ENCODE measurements at places on chromosomes 11 and 22.

- DNase-seq = no peak
Observed at GRCh38 chr11:93467054-93467453, 76.1 kb downstream of the SMCO4 start.

DNA sequence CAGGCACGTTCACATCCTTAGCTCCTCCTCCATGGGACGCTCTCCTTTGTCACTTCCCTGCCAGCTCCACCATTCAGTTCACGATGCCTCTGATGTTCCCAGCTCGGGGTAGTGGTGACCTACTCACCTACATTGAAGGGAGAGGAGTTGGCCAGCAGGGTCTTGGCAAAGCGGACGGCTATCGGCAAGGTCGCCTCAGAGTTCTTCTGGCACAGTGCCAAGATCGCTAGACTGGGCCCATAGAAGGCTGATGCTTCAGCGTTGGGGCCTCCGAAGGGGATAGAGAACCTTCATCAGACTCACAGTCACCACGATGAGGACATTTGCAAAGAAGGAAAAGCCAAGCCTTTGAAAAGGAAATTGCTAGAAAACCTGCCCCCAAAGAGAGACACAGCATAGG, 3.0 kb downstream of the CBLIF start:
- DNase-seq = no peak

DNA sequence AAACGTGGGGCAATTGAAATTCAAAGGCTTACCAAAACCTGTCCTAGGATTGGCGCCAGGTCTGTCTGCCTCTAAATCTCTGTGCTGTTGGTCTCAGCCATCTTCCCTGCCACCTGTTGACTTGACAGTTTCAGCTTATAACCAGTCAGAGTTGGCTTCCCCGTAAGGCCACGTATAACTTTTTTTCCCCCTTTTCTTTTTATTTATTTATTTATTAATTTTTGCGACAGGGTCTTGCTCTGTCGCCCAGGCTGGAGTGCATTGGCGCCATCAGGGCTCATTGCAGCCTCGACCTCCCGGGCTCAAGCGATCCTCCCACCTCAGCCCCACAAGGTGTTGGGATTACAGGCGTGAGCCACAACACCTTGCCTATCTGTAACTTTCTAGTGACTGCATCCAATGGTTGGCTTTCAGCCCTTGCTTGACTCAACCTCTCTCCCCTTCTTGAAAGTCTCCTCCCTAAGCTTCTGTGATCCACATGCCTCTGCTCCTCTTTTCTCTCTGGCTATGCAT, 1.4 kb upstream of the SYVN1 start:
- no peak for DNase-seq

GRCh38 chr11:73019996-73020395, 122.1 kb downstream of the FCHSD2 start:
- DNase-seq = no peak

DNA sequence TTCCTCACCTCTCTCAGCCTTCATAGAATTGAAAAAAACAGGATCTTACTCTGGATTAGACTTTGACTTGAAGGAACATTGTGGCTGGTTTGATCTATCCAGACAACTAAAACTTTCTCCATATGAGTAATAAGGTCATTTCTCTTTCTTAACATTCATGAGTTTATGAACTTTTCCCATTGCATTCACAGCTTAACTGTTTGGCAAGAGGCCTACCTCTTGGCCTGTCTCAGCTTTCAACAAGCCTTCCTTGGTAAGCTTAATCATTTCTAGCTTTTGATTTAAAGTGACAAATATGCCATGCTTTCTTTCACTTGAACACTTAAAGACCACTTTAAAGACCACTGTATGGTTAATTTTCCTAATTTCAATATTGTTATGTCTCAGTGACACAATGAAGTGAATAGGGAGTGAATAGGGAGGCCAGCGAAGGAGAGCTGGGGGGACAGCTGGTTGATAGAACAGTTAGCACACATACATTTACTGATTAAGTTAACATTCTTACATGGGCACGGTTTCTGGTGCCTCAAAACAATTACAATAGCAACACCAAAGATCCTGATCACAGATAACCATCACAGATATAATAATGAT, 17.0 kb downstream of the IMMP1L start:
- no peak for DNase-seq

GRCh38 chr22:28075358-28075981, 156.4 kb upstream of the PITPNB start:
- DNase-seq = no peak

- DNase-seq = no peak
Observed at GRCh38 chr11:10495464-10495786, 40.4 kb downstream of the AMPD3 start.

DNA sequence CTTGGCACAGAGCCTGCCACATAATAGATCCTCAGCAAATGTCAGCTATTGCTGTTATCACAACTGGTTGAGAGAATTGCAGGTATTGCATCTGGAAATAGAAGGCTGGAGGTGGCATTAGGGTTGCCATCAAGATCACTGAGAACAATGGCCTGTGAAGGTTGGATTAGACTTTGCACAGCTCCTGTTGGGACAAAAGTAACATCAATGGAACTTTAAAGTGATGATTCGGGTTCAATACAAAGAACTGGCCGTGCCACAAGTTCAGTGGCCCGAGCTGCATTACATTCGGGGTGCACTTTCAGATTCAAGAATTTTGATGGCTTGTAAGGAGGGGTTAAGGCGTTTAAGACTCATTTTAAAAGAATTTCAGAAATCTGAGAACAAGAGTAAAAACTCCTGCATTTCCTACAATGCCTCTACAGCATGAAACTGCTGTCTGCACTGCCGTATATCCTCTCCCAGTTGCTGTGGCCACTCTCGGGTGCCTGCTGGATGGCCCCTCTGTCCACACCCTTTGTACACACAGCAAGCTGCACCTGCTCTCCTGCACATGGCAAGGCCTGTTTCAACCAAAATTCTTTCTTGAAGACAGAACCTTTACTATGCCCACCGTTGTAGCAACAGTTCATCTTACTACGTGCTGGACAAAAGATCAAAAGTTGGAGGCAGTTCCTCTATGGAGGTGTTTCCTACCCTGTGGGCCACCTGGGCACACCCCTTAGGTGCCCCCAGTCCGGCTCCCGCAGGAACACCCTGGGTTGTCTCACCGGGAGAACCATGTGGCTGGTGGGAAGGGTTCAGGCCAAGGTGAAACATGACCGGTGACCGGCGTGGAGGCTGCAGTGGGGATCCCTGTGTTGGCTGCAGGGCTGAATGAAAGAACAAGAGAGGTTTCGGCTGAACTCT, 17.5 kb upstream of the SHANK2 start:
- DNase-seq = no peak

- DNase-seq = no peak
Observed at GRCh38 chr11:70066628-70067027, 11.5 kb upstream of the ANO1 start.

DNA sequence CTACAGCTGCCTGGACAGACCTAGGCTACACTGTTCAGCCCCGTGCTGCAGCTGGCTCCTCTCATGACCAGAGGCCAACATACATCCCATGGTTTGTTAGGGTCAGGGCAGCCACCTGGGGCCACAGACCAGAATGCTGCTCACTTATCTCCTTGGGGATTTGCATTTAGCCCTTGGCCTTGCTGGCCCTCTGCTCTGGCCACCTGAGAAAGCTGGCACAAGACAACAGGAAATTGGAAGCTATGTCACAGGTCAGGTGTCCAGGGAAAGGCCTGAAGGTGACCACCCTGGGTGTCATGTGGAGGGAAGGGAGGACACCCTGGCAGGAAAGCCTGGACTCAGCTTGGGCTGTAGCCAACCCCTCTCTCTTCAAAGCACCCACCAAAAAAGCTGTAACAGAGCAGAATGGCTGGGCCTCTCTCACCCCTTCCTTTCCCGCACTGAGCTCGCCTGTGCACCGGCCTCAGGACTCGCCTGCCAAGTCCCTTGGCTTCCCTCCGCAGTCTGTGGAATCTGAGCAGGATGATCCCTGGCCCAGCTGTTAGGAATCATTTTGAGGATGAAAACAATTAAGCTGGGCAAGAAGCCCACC, 86.3 kb downstream of the SNX19 start:
- no peak for DNase-seq

DNA sequence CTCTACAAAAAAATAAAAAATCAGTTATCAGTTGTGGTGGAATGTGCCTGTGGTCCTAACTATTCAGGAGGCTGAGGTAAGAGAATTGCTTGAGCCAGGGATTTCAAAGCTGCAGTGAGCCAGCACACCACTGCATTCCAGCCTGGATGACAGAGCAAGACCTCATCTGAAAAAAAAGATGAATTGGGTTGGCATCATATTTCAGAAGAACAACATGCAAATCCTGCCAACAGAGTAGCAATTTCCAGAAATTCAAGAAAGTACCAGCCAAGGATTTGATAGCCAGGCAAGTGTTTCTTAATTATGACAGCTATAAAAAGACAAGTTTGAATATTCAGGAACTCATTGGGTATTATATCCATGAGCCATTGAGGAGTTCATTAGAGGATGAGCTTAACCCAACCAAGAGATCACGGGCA, 75.2 kb downstream of the USP47 start:
- peak; percentile 23 for DNase-seq

DNA sequence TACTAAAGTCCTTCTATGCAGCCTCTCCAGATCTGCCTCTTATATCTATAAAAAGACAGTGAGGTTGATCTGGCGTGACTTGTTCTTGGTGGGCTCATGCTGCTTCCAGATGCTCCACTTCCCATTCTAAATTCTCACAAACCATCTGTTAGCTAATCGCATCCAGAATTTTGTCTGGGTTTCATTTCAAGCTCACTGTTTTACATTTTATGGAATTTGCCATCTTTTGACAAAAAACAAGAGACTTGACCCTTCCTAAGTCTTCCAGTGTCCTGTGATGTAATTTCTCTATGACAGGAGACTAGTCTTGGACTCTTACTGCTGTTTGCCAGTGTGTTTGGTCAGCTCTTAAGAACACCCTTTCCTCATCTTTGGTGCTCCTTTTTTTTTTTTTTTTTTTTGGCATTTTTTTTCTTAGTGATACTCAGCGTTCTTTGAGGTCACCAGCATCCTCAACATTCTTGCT, 23.0 kb downstream of the CRKL start:
- DNase-seq = no peak

GRCh38 chr11:61654397-61654829, 25.8 kb upstream of the DAGLA start:
- no peak for DNase-seq

GRCh38 chr11:19084661-19085315, 24.3 kb upstream of the MRGPRX2 start:
- DNase-seq = no peak

DNA sequence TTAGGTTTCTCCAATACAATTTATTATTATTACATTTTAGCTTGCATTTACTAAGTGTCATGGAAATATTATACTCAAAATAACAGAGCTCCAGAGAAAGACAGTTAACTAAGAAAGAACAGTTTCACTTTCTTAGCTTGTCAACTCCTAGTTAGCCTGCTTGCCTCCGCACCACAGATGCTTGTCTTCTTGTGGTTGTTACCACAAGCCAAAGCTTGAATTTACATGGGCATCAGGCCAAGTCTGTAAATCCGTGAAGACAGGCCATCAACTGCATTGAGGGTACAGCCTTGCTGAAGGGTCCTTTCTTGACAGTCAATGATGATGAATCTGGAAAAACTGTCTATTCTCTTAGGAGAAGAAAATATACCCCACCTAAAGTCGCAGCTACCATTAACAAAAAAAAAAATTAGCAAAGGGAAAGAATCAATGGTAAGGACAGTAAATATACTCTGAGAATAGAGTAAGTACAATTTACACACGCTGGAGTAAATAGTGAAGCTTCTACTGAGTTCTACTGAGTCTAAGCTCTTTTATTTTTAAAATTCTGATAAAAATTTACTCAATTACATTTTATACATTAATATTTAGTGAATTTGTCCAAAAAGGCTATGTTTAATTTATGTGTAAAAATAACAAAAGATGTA, 15.6 kb upstream of the DENND5A start:
- peak; percentile 62 for DNase-seq

DNA sequence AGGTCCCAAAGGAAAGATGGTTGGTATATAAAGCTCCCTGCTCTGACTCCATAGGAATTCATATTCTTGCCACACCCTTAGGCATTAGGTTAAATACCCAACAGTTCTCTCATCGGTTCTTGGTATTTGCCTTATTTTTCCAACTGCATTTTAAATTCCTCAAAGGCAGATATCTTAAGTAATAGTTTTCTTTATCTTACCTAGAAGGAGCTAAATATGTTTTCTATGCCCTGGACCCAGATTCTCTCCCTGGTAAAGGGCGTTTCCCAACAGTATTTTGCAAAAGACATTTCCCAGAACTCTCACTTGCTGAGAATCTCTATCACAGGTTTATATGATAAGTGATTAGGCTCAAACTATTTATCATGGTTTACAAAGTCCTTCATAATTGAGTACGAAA, 158.6 kb upstream of the BDNF start:
- no peak for DNase-seq

DNA sequence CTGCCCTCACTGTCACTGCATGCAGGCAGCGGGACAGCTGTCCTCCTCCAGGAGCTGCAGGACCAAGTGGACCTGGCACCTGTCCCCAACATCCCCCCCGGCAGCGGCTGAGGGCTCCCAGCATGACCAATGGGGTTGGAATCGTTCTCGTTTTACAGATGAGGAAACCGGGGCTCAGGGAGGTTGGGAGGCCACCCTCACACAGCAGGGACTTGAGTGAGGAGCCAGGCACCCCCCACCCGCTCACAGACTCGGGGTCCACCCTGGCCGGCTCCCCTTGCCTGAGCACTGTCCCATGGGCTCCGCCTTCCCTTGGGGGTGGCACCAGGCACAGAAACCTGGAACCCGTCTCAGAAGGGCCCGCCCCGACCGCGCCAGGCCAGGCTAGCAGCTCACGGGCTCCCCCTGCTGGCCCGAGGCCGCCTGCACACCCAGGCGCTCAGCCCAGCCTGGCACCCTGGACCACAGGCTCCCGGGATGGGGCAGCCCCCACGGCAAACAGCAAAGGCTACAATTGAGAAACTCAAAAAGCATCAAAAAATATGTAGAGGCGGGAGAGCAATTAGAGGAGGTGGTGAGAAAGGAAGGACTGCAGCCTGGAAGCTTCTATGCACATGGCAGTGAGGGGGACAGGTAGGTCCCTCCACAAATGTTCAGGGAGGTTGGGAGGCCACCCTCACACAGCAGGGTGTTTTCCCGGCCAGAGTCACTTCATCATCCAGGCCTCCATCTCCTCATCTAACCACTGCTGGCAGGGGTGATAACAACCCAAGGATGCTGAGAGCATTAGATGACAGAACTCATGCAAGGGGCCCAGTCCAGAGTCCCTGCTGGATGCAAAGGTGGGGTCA, 12.8 kb downstream of the MACROD1 start:
- DNase-seq = no peak

GRCh38 chr22:26587991-26588613, 1.8 kb downstream of the TPST2 start:
- no peak for DNase-seq

- no peak for DNase-seq
Observed at GRCh38 chr11:78886616-78887015, 312.0 kb upstream of the NARS2 start.

DNA sequence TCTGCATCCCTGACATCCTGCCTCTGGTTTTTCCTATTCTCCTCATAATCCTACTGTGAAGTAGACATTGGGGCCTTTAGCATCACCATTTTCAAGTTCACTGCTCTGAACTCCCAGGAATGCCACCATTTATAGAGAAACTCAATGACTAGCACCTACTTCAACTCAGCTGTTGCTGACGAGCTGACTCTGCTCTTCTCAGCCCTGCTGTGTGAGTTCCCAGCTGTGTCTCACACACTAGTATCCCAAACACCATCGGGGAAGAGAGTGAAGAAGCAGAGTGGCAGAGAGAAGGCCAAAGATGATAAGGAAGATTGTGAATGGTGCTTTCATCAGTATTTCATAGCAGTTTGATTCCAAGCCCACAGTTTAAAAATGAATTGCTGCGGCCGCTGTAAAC, 71.9 kb downstream of the PLEKHA7 start:
- no peak for DNase-seq

GRCh38 chr22:49540913-49541692, 286.6 kb downstream of the BRD1 start:
- DNase-seq = no peak

- no peak for DNase-seq
Observed at GRCh38 chr22:18968011-18968749, 32.1 kb upstream of the PRODH start.
